ENCODE measurements at places on chromosomes 11 and 22.

GRCh38 chr11:102280245-102280833 lies 36.9 kb upstream of the BIRC3 start:
- DNase-seq: peak; percentile 26

- DNase-seq: no peak
Measured at GRCh38 chr11:6077723-6078122, 29.8 kb upstream of the OR56B4 start.

GRCh38 chr11:44781655-44782054 lies 54.9 kb downstream of the TSPAN18 start:
- no peak for DNase-seq

- DNase-seq: no peak
Measured at GRCh38 chr11:126475014-126475991, 119.8 kb downstream of the ST3GAL4 start.

- DNase-seq: no peak
Measured at GRCh38 chr22:42247596-42247995, 22.9 kb downstream of the TCF20 start.

DNA sequence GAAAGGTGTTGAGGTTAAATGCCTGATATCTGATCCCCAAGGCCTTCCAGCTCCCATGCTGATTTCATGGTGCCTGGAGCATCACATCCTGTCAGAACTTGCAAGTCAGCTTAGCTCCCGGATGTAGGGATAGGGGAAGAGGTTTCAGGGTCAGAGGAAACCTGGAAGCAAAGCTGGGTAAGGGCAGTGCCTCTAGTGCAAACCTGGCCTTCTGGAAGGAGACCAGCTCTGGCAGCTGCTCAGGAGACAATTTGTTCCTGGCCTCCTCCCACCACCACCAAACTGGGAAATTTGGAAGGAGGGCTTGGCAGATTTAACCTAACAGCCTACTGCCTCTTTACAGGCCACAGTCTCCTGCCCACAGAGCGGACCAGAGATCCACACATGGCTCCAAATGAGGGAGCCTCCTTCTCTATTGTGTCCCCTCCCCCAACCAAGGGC lies 9.2 kb upstream of the TSKU start:
- no peak for DNase-seq

- DNase-seq: no peak
Measured at GRCh38 chr11:92954003-92954402, 15.4 kb upstream of the MTNR1B start.

DNA sequence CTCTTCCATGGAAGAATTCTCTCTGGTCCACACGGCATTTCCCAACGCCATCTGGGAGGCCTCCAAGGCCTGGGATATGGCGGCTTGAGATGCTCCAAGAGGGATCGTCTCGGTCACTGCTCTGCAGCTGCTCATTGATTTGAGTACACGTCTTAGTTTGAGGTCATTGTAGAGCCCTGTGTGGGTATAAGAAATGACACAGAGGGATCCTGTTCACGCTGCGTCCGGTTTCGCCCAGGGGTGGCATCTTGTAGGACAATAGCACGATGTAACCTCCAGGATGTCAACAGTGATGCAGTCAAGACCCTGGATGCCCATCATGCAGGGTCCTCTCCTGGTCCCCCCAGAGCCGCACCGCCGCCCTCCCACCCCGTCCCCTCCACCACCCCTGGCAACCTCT lies 564.6 kb downstream of the BRD1 start:
- no peak for DNase-seq

DNA sequence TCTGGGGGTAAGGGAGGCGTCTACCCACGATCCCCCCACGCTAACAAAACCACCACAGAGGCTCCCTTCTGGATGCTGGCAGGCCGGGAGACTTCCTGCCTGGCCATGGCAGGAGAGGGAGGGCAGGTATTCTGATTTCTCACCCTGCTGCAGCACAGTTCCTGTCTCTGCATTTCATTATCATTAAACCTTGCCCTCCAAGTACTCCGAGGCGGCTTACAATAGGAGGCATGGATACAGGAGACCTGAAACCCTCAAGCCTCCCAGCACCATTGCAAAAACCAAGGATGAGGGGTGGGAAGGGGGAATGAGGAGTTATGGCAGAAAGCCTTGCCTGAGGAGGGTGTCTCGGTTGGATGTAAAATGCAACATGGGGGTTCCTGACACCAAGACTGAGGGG lies 44.1 kb upstream of the MN1 start:
- DNase-seq: no peak

GRCh38 chr11:91261513-91261912 lies 963.1 kb upstream of the FAT3 start:
- DNase-seq: no peak

DNA sequence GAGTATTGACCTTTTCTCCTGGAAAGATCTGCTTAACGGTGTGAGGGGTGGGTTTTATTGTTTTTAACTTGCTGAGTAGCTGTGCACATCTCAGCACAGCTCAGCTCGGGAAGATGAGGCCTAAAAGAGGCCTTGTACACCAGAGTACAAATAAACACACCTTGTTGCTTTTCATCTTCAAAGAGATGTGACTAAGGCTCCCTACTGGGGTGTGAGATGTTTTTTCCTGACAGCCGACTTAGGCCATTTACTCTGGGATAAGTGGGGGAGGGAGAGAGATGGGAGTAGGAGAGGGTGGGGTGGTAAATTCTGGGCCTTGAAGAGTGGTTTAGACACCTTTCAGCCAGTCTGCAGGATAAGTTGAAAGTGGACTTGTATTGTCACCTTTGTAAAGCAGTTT lies 2.9 kb downstream of the LDLRAD3 start:
- no peak for DNase-seq

DNA sequence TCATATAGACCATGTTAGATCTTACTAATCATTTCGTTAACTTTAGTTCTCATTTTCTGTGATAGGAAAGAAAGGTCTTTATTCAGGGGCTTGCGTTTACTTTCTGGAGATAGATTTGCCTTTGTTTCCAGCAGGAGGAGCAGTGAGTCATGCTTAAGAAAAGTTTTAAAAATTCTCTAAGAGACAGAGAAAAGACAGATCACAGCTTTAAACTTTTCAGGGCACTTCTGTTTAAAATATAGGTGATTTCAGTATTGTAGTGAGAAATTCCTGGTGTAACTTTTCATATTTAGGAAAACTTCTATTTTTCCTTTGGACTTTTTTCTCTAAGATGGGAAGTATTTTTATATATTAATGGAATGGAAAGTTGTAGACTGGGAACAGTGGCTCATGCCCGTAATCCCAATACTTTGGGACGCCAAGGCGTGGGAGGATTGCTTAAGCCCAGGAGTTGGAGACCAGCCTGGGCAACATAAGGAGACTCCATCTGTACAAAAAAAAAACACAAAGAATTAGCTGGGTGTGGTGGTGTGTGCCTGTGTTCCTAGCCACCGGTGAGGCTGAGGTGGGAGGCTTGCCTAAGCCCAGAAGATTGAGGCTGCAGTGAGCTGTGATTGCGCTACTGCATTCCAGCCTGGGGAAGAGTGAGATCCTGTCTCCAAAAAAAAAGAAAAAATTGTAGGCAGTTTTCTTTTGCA lies 60.3 kb downstream of the ATXN10 start:
- DNase-seq: no peak

DNA sequence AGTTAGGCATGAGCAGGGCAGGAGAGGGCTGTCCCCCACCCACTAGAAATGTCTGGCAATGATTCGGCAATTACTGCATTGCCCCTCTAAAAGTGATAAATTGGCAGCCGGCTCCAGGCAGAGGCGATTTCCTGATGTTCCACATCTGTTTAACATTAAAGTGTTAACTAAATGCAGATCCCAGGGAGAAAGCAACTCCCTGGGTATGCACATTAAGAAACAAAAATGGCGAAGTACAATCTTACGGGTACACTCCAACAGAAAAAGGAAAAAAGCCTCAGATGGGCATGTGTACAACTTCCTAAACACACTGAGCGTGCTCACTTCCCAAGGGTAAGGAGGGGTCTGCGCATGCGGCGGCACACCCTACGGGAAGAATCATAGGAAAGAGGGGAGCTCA lies 314.4 kb downstream of the CASP12 start:
- DNase-seq: no peak

GRCh38 chr22:21738081-21738480 lies 2.5 kb upstream of the YPEL1 start:
- no peak for DNase-seq

- DNase-seq: no peak
Measured at GRCh38 chr11:44765026-44765595, 38.3 kb downstream of the TSPAN18 start.

Data from HuH-7 (cell line).